ENCODE measurements at places on chromosomes 5 and 9. TPM values are rescaled to one million over a fixed set of nuclear protein-coding genes. Genes with fewer than 3 reads are reported as not detected.
A peak's percentile ranks its signal among the peaks of the same experiment; 100 is the strongest.

GRCh38 chr9:116479056-116479544, 208.0 kb upstream of the TRIM32 start:
- no peak overlapping the region for H3K4me3 ChIP-seq
- DNase-seq = no peak
- H3K4me1 ChIP-seq = no peaks in the 10 kb centered on the region
- H3K27me3 ChIP-seq = no peaks in the 10 kb centered on the region
- H3K36me3 ChIP-seq = no peaks in the 10 kb centered on the region

- peaks cover 8% of the 10 kb centered on the region for H3K4me1 ChIP-seq
- H3K4me3 ChIP-seq = no peak overlapping the region
- DNase-seq = no peak
- no peaks in the 10 kb centered on the region for H3K27me3 ChIP-seq
- no peaks in the 10 kb centered on the region for H3K36me3 ChIP-seq
Observed at GRCh38 chr5:14547666-14548065, 33.9 kb upstream of the OTULINL start.

DNA sequence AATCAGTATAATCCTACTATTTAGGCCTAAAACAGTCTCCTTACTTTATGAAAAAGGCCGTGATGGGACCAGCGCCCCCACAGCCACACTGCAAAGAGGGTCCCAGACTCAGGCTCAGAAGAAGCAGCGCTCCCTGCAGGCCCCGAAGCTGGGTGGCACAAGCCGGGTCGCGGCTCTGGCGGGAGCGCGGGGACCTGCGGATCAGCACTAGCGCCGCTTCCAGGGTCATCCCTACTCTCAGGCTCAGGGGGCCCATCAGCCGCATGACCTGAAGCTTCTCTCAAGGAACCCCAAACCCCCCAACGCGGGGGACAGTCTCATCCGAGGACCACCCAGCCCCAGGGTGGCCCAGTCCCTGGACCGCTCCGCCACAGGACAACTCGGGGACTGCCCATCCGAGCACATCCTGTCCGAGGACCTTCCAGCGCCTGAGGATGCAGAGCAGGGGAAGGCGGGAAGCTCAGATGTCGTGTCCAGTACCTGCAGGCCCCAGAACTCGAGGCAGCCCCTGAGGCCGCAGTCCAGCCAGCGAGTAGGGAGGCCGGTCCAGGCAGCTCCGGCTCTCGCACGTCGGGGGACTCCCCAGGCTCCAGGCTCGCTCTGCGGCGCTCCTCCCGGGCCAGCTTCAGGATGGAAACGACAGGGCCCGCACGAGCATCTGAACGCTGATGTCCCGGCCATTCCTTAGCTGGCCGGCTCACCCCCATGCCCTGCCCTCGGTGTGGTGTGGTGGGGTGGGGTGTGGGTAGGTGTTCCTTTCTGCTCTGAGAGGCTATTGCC, 32.4 kb upstream of the CDK20 start:
- H3K4me1 ChIP-seq = no peaks in the 10 kb centered on the region
- no peak for DNase-seq
- no peaks in the 10 kb centered on the region for H3K36me3 ChIP-seq
- H3K4me3 ChIP-seq = no peak overlapping the region
- H3K27ac ChIP-seq = no peak overlapping the region
- no peaks in the 10 kb centered on the region for H3K27me3 ChIP-seq

DNA sequence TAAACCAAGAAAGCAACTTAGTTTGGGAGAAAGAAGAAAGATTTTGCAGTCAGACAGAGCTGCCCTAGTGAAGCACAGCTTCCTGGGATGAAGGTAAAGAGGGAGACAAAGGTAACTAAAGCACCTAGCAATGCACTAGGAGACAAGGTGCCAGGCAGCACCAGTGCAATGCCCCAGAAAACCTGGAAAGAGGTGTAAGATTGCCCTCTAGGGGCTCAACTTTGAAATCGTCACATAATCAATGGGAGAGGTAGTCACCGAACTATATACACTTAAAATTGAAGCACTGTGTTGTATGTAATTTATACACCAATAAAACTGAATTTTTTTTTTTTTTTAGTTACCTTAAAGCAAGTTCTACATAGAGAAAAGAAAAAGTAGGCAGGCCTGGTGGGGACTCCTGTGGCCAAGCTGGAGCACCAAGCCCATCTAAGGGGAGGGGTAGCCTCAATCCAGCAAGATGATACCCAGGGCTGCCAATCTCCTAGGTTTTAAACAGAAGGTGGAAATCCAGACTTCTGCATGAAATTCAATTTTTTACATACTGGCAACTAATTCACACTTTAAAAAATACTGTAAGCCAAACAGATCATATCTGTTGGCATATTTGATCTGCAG, 48.2 kb downstream of the CDK5RAP2 start:
- H3K36me3 ChIP-seq = peaks cover 3% of the 10 kb centered on the region
- no peaks in the 10 kb centered on the region for H3K4me1 ChIP-seq
- H3K27me3 ChIP-seq = no peaks in the 10 kb centered on the region
- peak; percentile 27 for DNase-seq

The CFAP77 gene
- total RNA-seq = not detected

The FAM169A gene
- total RNA-seq = 5.0 TPM
